ENCODE measurements at places on chromosomes 1 and 21.

GRCh38 chr1:227306689-227307088 is 11.6 kb downstream of the CDC42BPA start:
- DNase-seq = no peak

DNA sequence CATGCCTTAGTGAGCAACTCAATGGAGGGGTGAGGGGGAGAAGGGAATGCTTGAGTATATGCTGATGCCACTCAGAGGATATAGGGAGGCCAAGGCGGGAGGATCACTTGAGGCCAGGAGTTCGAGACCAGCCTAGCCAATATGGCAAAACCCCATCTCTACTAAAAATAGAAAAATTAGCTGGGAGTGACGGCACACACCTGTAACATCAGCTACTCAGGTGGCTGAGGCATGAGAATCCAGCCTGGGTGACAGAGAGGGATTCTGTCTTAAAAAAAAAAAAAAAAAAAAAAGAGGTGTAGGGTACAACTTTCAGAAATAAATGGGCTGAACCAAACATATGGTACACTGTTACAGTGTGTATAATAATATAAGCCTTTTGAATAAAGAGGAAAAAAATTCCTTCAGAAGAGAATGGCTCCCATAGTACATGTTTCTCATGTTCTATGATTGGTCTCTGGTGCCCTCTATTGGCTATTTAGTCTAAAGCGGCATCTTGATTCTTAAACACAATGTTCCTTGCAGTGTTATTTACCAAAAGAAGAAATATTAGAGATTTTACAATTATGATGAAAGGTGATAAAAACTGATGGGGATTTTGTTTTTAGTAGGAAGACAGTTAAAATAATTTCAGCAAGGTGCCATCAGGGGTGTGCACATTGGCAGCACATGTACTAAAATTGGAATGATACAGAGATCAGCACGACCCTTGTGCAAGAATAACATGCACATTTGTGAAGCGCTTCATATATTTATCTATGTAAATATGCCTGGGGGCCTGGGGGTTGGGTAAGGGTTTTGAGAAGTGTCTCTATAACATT is 109.8 kb downstream of the PATJ start:
- DNase-seq = peak; percentile 60

DNA sequence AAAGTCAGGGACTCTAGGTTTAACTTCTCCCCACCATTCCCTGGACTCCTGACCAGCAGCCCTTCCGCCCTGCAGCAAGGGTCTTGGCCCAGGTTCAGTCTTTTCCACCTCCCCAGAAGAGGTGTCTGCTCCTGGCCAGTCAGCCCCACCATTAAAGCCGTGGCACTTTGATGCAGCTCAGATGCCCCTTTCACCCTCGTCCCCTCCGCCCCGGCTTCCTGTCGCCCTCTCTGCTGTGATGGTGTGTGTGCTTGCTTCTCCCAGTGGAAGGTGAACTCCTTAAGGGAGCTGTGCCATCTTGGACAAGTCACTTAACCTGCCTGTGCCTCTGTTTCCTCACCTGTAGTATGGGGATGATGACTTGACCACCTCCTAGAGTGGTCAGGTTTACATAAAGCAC is 17.8 kb upstream of the TTC4 start:
- DNase-seq = no peak

- no peak for DNase-seq
Measured at GRCh38 chr21:45872471-45872870, 109.1 kb upstream of the COL6A1 start.

DNA sequence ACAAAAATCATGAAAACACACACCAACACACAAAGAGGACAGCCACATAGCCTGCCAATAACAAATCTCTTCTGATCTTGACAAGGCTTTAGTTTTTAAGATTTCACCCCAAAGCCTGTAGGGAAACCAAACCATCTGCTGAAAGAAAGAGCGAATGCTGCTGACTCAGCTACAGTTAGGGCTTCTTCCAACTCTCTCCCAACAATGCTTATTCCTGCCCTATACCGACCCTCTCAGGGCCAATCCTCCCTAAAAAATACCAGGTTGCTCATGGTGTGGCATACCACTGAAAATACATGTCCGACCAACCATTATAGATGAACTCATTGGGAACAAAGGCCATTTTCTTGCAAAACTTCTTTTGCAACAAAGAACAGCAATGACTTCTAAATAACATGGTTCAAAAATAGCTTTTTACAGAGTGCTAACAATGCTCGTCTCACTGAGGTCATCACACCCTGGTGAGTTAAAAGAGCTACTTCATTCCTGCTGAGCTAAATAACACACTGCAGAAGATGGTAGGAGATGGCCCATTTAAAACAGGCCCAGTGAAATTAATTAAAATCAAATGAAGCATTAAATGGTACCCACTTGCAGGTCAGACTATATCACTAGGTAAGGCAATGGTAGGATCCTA is 86.1 kb downstream of the KIAA0319L start:
- no peak for DNase-seq
